EL (cell line): ENCODE measurements at places on chromosomes 4 and X.
A peak's percentile ranks its signal among the peaks of the same experiment; 100 is the strongest.

- DNase-seq, result no peak
Measured at GRCh38 chrX:107477406-107477805, 28.0 kb downstream of the FRMPD3 start.

DNA sequence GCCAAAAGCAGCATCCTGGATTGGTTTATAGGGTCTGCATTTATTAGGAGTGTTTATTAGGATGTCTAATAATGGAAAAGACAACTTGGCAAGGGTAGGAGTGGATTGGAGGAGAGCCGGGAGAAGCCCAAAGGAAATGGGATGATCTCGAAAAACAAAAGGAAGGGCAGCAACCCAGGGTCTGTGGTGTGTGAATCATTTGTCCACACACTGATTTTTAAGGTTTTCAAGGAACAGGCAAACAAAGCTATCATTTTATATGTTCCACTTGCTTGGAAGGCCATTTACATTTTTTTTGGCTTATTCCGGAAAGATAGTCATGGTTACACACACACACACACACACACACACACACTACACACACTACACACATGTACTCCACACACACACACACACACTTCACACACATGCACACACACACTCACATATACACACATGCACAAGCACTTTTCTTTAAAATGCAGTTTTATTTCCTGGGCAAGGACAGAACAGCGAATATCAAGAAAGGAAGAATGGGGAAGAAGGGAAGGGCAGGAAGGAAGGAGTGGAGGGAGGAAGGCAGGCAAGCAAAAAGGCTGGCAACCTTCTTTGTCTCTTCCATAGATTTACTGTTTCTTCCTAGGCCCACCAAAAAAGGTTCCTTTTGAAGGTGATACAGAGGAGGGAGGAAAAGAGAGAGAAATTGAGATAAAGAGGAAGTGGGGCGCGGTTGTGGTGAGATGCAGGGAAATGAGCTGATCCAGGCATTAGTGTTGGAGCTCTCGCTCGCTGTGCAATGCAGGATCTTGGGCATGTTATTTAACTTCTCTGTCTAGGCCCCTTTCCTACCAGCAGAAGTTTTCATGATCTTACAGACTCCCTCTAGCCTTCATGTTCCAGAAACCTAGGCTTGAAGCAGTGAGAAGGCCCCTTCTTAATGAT lies 88.6 kb upstream of the MAML3 start:
- DNase-seq, result no peak

GRCh38 chr4:38856524-38857337 lies at the start of gene TLR6:
TSS of gene TLR6 (minus strand) at chr4:38856817. CDS start at chr4:38829473, 27,344 bp downstream.
- peak; percentile 61 for DNase-seq

DNA sequence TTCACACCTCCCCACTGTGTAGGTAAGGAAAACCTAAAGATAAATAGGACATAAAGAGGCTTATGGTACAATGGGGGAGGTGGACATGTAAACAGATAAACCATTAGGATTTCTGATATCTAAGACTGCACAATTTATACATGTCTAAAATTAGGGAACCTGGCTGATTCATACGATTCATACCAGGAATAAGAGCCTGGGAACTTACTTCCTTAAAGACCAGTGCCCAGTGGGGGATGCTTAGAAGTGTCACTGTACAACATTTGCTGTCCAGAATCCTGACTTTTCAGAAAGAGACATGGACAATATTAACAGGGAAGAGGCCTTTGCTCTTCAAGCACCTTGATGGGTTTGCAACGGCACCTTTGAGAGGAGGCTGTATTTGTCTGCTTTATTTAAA lies 116.8 kb upstream of the KIT start:
- no peak for DNase-seq

DNA sequence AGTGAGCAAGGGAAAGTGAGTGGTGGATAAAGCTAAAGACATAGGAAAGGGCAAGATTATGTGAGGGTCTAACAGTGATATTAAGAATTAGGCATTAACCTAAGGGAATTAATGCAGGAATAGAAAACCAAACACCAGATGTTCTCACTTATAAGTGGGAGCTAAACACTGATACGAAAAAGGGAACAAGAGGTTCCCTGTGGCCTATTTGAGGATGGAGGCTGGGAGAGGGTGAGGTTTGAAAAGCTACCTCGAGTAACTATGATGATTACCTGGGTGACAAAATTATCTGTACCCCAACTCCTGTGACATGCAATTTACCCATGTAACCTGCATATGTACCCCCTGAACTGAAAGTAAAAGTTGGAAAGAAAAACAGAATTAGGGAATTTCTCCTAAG lies 79.0 kb downstream of the ANXA3 start:
- DNase-seq, result no peak

GRCh38 chr4:139647952-139648351 lies 17.7 kb upstream of the MGST2 start:
- no peak for DNase-seq

DNA sequence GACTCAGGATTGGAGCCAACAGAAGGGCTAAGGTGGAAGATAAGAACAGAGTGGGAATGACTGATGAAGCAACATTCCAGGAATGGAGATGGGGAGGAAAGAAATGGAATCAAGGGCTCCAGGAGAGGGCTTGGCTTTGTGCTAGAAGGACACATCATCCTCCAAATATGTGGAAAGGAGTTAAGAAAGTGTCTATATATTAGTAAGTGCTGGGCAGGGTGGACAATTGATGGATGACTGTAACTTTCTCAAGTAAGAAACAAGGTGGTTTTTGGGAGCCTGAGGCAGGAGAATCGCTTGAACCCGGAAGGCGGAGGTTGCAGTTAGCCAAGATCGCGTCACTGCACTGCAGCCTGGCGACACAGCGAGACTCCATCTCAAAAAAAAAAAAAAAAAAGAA lies 71.6 kb upstream of the NFKB1 start:
- peak; percentile 91 for DNase-seq

DNA sequence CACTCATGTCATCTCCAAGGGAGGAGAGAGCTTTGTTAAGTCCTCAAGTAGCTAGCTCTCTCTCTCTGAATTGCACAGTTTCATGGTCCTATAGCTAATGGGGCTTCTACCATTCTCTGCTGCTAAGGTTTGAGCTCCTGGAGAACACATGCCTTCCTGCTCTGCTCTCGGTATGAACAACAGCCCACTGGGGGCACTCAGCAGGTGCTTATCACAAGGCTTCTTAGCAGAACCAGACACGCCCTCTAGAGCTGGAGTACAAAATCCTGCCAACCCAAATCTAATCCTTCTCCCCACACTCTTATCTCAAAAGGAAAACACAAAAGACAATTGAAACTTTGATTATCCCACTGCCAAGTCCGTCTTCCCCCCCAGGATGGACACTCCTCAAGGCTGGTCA lies 176.5 kb downstream of the HS3ST1 start:
- no peak for DNase-seq

- DNase-seq, result no peak
Measured at GRCh38 chr4:78845472-78845871, 69.3 kb downstream of the BMP2K start.

GRCh38 chrX:68761086-68761485 lies 67.7 kb upstream of the EFNB1 start:
- peak; percentile 2 for DNase-seq

- peak; percentile 51 for DNase-seq
Measured at GRCh38 chr4:118076958-118077766, 42.9 kb downstream of the NDST3 start.

DNA sequence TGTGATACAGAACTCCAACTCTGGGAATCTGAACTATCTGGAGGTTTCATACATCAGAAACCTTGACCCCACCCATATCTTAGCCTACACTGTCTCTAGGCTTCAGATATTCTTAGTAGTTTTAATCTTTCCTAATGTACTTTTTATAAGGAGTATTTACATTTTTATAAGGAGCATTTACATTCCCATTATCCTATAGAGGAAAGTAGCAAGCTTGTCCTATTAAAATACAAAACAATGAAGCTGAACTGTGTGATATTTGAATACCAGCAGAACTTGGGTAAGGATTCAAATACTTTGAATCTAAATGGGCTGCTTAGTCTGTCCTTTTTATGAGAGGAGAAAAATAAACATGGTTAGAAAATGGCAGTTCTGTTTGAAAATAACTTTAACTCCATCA lies 247.4 kb downstream of the FMR1NB start:
- no peak for DNase-seq

DNA sequence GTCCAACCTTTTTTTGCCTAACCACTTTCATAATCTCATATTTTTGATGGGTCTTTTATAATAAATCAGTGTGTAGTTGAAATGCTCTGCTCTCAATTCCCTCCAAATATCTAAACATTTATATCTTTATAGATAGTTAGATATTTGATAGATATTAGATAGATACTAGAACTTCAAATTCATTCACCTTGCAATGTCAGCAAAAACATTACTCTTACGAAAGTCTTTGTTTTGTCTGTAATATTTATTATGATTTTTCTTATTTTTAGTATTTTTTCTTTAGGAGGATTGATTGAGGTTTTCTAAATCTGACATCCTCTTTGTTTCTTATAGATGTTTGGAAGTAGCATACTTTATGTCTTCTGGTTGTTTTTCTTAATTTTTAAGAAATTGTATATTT lies 2563.6 kb downstream of the PCDH7 start:
- DNase-seq, result no peak

GRCh38 chr4:112956484-112956896 lies 93.0 kb upstream of the ANK2 start:
- no peak for DNase-seq

DNA sequence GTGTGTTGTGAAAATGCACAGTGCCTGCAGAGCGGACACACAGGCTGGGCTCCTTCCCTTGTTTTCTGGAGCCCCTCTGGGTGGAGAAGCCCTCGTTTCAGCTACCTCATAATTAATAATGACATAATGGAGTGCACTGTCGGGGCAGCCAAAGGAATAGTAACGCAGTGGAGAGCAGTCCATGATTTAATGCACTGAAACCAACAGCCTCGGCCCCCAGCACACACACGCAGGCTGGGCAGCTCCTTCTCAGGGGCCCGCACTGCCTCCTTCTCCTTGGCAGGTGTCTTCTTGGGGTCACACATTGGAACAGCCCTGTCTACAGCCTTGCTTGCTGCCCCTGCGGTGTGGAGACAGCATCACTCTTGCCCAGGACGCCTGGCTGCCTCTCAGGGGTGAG lies 89.2 kb downstream of the DCTD start:
- no peak for DNase-seq

GRCh38 chr4:45100956-45101818 lies 374.8 kb upstream of the GNPDA2 start:
- DNase-seq, result no peak
